ENCODE measurements at places on chromosomes 2 and 18. TPM values are rescaled to one million over a fixed set of nuclear protein-coding genes. Genes with fewer than 3 reads are reported as not detected.

COL3A1 gene
- total RNA-seq: 174 TPM

GREB1 gene
- 5.1 TPM for total RNA-seq

CFAP210 gene
- 0.49 TPM for total RNA-seq

VIL1 gene
- not detected for total RNA-seq

EVA1A gene
- 2.3 TPM for total RNA-seq

CMPK2 gene
- total RNA-seq: 7.5 TPM

ACKR3 gene
- 21.3 TPM for total RNA-seq

SNTG2 gene
- total RNA-seq: 9.9 TPM

UGT1A5 gene
- 21.3 TPM for total RNA-seq

CD226 gene
- 2.4 TPM for total RNA-seq

NPPC gene
- total RNA-seq: 0.36 TPM

C2orf80 gene
- total RNA-seq: not detected

EPB41L3 gene
- total RNA-seq: 43.0 TPM

RUFY4 gene
- total RNA-seq: 5.6 TPM

KIAA2012 gene
- total RNA-seq: not detected

LGALSL gene
- total RNA-seq: 10.0 TPM

TUBA4A gene
- total RNA-seq: 85.1 TPM

CNTNAP5 gene
- total RNA-seq: 1.5 TPM

UGT1A3 gene
- 20.8 TPM for total RNA-seq

CCL20 gene
- total RNA-seq: 2.3 TPM

KLHL41 gene
- total RNA-seq: 1.1 TPM

LYPD6 gene
- total RNA-seq: 12.2 TPM

PSMD1 gene
- total RNA-seq: 102 TPM

KCTD1 gene
- 17.9 TPM for total RNA-seq

IL36A gene
- not detected for total RNA-seq

DLX1 gene
- not detected for total RNA-seq

IL37 gene
- not detected for total RNA-seq

NGEF gene
- total RNA-seq: 8.1 TPM

SPIRE1 gene
- total RNA-seq: 28.1 TPM

LAMA1 gene
- 2.7 TPM for total RNA-seq
